GM12892 (cell line): ENCODE measurements at places on chromosomes 1 and 21.

DNA sequence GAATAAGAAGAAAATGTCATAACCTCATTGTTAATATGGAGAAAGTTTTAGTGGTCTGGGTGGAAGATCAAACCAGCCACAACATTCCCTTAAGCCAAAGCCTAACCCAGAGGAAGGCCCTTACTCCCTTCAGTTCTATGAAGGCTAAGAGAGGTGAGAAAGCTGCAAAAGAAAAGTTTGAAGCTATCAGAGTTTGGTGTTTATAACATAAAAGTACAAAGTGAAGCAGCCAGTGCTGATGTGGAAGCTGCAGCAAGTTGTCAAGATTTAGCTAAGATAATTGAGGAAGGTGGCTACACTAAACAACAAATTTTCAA lies 67.6 kb upstream of the BCL9 start:
- DNase-seq, result no peak

DNA sequence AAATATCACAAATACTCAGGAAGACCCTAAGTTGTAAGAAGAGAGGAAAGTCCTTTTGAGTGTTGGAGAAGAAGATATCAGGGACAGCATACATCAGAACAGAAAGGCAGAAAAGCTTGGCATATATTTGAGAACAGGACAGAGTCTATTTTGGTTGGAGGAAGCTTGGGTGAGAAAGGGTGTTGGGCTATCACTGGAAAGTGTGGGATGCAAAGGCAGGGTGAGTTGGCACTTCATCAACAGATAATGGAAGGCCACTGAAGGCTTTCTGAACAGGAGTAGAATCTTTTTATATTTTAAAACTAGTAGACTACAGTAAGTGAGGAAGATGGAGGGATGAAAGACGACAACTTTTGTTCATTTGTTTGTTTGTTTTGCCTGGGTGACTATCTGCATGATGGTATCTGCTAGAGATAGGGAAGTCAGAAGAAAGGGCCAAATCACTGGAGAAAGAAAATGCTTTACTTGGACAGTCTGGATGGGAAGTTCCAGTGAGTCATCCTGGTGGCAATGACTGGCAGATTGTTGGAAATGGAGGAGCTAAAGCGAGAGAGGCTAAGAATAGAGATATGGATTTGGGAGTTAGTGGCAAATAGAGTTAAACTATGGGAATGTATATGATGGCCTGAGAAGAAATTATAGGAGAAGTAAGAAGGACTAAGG lies 33.7 kb upstream of the KCNA2 start:
- no peak for DNase-seq

- DNase-seq, result no peak
Measured at GRCh38 chr1:152870831-152871730, 7.0 kb upstream of the SMCP start.

GRCh38 chr1:209576392-209577197 lies 6.9 kb upstream of the CAMK1G start:
- DNase-seq, result peak; percentile 51

DNA sequence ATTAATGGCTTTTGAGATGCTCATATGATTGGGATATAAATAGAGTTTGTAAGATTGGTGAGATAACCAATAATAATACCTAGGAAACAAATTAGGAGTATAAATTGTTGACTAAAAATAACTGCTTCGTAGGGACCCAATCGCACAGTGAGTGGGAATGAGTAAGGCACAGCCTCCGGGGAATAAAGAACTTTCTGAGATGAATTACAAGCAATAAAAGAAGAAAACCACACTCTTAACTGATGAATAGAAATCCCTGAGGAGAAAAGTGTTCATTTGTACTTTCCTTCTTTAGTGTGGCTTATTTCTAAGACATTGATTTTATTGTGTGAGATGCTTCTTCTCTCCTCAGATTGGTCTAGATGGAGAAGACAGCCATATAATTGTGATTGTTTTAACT lies 443.4 kb upstream of the PRMT6 start:
- no peak for DNase-seq

DNA sequence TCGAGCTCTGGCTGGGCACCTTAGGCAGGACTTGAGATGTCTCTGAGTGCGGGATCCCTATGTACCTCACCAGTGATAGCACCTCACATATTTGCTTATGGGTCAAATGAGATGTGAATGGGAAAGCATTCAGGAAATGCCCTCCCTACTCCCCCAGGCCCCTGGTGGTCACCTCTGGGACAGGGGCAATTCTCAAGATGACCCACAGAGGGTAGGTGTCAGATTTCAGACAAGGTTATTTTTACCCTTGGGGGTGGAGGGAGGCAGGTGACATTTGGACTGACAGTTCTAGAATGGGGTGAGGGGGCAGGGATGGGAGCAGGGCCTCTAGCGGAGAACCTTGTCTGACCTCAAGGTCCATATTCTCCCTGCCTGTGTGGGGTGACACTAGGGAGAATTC lies 27.1 kb downstream of the ACOT11 start:
- no peak for DNase-seq

DNA sequence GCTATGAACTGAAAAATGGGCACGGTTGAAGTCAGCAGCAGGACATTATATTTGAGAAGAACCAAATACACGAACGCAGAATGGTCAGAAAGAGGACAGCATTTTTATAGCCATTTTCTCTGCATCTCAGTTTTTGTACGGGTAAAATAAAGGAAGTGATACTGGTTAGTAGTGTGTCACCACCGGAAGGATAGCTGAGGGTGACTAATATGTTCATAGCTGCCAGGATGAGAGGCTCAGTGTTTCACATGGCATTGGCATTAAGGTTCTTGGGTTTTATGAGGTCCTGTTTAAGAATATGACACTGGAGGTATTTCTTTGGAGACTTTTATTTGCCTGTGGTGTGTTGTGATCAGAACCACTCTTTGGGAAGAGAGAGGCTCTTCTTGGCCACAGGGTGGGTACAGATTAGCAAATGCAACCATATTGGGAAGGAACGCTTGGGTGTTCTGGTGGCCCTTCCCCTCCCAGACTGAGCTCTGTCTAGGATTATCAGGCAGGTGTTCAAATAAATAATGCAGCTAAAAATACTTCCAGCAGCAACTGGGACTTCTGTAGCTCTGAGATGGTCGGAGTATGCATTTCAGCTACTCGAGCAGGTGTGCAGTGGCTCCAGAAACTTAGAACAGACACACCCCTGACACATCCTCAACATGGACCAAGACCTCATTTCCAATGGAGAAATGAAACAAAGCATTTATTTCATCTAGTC lies 158.2 kb downstream of the PBX1 start:
- DNase-seq, result no peak

GRCh38 chr1:65001231-65001792 lies 35.0 kb upstream of the JAK1 start:
- DNase-seq, result peak; percentile 50

DNA sequence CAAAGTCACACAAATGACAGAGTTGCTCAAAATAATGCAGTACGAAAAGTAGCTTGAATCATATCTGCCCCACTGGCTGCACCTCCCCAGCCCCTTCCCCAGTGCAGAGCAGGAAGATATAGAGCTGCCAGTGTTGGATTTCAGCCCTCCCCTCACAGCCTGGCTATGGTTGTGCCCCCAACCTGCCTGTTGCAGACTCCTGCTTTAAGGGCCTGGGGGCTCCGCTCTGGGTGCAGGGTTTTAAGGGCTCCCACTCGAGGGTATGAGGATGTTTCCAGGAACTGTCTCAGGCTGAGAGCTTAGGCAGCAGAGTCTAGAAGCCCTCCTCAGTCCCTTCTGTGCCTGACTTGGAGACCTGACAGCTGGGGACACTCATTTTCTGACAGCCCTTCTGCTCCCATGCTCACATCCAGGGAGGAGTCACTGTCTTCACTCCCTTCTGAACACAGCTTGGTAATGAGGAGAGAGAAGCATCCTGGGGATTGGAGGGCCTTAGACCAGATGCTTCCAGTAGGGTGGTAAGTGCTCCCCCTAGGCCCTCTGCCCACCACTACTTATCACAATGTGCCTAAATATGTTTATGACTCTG lies 4.6 kb downstream of the S100A9 start:
- no peak for DNase-seq
